ENCODE measurements at places on chromosomes 1 and 21. TPM values are rescaled to one million over a fixed set of nuclear protein-coding genes. Genes with fewer than 3 reads are reported as not detected.

GRCh38 chr1:7752512-7753417 lies 18.3 kb upstream of the VAMP3 start:
- DNase-seq: peak; percentile 76

- DNase-seq: no peak
Measured at GRCh38 chr1:1083416-1084371, 9.6 kb upstream of the RNF223 start.

DNA sequence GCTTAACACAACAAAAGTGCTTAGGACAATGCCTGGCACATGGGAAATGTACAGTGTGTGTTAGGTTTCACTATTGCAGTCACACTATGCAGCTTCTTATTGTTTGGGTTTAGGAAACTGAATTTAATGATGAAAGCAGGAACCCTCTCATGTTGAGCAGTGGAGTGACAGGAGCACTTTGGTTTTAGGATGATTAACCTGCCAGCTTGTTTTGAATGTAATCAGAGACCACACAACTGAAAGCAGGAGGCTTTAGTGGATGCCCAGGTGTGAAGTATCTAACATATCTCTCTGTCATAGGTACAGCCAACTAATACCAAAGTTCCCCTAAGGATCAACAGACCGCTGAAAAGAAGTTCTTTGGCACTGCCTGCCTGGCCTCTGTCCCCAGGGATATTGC lies 406.9 kb upstream of the USP24 start:
- DNase-seq: no peak

DNA sequence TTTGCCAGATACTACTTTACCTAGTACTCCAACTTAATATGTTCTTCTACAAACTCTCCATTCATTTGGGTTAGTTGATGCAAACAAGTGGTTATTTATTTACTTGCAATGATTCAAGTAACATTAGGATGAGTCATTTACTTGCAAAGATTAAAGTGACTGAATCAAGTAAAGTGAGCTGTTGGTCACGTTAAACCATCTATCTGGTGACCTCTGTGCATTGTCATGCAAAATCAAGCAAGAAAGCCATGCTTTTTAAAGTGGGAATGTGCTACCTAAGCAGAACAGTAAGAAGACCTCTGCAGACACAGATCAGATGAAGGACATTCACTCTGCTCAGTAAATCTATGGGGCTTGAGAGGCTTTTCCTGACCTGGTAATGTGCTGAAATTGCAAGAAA lies 254.7 kb downstream of the LRRIQ3 start:
- DNase-seq: no peak

GRCh38 chr1:27491748-27492700 lies 2.1 kb upstream of the WASF2 start:
- no peak for DNase-seq

- no peak for DNase-seq
Measured at GRCh38 chr1:151577173-151577572, 34.7 kb upstream of the SNX27 start.

The MAP3K7CL gene
- total RNA-seq: 13.5 TPM

The CLCC1 gene
- total RNA-seq: 37.7 TPM

The NDUFV3 gene
- 48.1 TPM for total RNA-seq

All from urinary bladder (tissue), 4 donors.